ENCODE measurements at places on chromosomes 4 and X.

DNA sequence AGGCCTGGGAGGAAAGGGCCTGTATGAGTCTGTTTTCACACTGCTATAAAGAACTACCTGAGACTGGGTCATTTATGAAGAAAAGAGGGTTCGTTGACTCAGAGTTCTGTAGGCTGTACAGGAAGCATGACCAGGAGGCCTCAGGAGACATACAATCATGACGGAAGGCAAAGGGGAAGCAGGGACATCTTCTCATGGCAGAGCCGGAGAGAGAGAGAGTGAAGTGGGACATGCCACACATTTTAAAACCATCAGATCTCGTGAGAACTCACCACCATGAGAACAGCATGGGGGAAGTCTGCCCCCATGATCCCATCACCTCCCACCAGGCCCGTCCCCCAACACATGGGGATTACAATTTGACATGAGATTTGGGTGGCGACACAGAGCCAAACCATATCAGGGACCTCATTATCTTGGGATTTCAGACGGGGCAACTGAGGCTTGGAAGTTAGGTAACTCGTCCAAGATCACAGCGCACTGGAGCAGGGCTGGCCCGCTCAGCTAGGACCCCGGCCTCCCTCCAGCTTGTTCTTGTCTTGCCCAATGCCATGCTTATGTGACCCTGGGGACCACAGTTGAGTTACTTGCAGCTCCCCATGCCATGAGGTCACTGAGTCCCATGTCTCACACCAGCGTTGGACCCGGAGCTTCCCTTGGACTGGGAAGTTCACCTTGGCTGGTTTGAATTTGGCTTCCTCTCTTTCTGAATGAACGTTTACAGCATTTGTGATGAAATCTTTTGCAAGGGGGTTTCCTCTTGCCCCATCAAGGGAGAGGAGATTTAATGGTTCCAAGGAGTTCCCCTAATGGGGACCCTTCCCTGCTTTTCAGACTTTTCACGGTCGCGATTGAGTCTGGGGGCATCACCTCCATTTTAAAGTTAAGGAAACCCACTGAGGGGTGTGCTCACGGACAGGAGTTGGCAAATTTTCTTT lies 18.1 kb downstream of the HTRA3 start:
- DNase-seq: no peak

DNA sequence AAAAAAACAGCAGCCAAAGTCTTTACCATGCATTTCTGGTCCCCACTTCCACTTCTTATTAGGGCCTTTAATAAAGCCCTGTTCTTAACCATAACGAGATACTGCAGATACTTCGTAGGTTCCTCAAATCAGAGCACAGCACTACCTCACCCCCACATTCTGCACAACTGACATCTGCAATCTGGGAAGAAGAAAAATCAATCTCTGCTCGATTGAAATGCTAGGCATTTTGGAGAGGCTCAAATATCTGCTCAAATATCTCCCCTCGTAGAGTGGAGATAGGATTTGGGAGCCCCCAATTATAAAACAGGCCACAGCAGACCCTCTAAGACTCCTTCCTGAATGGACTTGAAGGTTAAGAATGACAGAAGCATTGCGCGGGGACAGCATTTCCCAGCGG lies 40.3 kb upstream of the CENPU start:
- no peak for DNase-seq

GRCh38 chrX:113384628-113385027 lies 544.0 kb upstream of the AMOT start:
- DNase-seq: no peak

DNA sequence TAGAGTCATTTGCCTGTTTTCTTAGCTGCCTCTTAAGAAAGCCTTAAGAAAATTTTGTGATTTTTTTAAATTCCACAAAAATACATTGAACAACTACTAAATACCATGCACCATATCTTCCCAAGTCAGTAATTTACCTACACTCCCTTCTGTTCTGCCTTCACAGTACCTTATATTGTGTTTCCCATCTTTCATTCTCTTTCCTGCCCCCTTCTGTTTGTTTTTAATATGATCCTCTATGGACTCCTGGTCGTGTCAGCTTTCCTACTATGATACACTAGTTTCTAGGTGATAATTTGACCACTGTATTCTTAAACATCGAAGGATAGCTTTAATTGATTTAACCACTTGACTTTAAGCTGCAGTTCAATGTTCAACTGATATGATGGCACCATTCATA lies 297.7 kb upstream of the HAND2 start:
- DNase-seq: no peak

GRCh38 chr4:152072001-152072485 lies 311.2 kb upstream of the GATB start:
- DNase-seq: no peak

GRCh38 chr4:89708903-89709421 lies 128.0 kb downstream of the SNCA start:
- no peak for DNase-seq

GRCh38 chr4:74772106-74772505 lies 22.2 kb downstream of the BTC start:
- no peak for DNase-seq

- DNase-seq: no peak
Observed at GRCh38 chrX:47608130-47608810, 11.4 kb downstream of the SYN1 start.

GRCh38 chrX:153864101-153864500 lies 21.9 kb downstream of the L1CAM start:
- DNase-seq: no peak

DNA sequence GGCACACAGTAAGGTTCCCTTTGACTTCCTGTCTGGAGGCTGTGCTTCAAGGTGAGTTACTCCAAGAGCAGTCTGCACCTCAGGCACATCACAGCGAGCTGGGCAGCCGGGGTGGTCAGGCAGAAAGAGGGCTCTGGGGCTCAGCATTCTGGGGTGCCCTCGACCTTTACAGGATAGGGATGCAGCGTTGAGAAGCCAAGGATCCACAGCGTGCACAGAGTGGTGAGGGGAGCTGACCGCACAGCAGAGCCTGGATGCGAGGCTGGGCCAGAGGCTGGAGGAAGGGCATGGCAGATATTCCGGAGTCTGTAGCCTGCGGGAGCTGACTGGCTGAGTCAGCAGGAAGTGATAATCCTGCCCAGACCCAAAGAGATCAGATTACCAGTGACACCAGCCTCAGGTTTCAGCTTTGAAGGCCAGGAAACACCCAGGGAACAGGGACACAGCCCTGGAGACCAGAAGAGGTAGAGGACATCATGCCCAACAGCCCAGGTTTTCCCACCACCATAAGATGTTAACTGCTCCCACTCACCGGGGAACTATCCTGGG lies 38.4 kb upstream of the PDLIM3 start:
- DNase-seq: no peak

All from activated gamma-delta T cell treated with Interleukin-2 at 50 U/mL for 16 hours (primary cell).